Stimulated activated CD8-positive, alpha-beta memory T cell treated with anti-CD3 and anti-CD28 coated beads, Interleukin-15, amount 100 ng/mL, for 4 hours (primary cell): ENCODE measurements at places on chromosomes 2 and 18.

GRCh38 chr2:41896186-41896846, 151.5 kb upstream of the PKDCC start:
- DNase-seq, result no peak

DNA sequence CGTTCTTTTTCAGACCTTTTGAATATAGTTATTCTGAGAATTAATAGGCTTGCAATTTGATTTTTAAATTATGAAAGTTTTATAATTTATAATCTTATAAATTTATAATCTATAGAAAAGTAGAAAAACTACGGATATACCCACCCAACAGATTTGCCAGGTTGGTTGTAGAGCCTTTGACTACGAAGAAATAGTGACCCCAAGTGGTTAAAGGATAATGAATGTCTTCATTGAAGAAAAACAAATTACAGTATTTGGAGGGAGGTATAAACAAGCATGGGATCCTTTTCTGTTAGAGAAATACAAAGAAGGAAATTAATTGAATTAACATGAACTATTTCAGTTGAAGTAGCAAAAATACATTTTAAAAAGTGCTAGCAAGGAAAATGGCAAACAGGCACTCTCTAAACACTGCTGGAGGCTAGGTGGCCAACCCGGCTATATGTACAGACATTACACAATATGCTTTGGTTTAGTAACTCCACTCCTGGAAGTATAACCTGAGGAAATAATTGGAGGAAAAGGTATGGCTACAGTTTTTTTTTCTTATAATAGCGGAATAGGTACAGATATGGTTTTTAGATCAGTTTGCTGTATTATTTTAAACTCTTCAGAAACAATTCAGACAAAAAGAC, 110.9 kb downstream of the MIB1 start:
- DNase-seq, result no peak

DNA sequence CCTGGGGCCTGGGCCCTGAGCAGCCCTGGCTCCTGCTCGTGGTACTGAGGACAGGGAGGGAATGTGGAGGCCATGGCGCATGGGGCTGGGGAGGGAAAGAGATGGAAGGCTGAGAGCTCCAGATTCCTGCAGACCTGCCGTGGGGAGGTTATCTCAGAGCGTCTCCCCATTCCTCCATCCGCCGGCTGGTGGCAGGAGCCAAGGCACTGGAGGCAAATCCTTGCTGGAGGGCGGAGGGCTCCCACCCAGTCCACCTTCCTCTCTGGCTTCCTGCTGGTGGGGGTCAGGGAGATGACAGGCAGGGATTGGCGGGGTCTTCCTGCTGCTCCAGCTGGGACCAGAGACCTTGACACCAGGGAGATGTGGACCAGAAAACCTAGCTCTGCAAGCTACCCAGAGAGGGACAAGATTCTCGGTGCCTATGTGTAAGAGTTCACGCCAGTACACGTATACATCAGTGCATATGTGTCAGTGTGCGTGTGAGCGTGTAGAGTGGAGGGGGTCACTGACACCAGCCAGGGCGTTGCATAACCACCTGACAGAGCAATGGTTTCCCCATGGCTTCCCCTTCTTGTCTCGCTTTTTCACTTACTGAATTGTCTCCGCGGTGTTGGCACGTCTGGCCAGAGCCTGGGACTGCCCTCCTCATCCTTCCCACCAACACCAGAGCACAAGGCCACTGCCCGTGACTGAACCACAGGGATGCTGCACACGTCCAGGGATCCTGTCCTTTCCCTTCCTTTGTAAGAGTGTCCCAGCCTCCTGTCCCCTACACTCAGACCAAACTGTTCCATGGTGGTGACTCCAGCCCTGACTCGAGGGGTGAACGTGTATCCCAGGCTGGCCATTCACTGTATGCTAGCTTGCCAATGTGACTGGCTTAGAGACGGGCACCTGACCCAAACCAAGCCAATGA, 15.8 kb upstream of the SEMA4C start:
- no peak for DNase-seq

DNA sequence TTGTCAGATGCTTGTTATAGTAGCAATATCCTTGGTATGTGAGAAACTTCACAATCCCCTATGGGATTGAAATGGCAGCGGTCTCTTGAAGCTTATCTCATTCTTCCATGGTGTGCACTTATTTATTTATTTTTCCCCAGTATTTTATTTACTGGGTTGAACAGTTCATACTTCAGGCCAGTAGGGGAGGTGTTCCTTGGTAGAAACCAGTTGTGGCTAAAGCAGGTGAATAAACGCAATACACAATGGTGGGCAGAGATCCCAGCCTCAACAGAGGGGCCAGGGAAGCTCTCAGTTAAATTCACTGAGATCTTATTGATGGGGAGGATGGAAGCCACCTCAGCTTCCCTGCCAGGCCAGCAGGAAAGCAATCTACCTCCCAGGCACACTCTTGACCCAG, 93.7 kb upstream of the SRD5A2 start:
- no peak for DNase-seq

GRCh38 chr2:171957061-171957460, 34.8 kb downstream of the HAT1 start:
- DNase-seq, result no peak

GRCh38 chr18:62697636-62698035, 17.7 kb upstream of the PHLPP1 start:
- no peak for DNase-seq

GRCh38 chr2:23427350-23427749, 42.4 kb downstream of the KLHL29 start:
- no peak for DNase-seq

DNA sequence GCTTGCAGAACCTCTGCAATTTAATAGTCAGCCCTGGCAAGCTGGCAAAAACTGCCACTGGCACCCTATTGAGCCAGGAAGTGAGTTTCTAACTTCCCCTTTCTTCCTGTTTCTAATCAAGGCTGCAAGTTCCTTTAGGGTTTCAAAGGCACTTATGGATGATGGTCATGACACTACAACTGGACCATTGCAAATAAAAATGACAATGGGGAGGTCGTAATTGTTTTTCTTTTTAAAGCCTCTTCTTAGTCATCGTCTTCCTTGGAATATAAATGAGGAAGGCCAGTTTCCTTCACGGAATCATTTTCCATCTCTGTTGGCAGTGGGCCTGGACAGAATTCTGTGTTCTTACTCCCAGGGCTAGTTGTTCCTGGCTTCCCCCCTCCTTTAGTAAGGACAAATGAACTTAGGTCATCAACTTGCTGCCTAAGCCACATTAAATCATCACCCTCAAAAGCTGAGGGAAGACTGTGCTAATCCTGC, 35.8 kb downstream of the SH3RF3 start:
- no peak for DNase-seq

GRCh38 chr2:185074156-185074555, 475.8 kb downstream of the ZNF804A start:
- DNase-seq, result no peak

GRCh38 chr2:50785816-50786215, 246.1 kb downstream of the NRXN1 start:
- no peak for DNase-seq

DNA sequence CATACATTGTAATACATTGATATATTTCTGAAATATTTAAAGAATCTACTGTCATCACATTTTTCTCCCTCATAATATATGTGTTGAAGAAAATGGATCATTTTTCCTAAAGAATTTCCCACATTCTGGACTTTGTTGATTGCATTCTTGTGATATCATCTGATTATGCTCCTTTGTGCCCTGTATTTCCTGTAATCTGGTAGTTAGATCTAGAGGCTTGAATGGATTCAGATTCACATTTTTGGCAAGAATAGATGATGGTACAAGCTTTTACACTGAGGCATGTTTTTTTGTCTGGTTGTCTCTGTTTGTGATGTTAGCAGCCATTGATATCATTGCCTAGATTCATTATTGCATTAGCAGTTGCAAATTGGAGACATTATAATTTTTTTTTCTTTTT, 13.4 kb downstream of the UBXN2A start:
- DNase-seq, result no peak

DNA sequence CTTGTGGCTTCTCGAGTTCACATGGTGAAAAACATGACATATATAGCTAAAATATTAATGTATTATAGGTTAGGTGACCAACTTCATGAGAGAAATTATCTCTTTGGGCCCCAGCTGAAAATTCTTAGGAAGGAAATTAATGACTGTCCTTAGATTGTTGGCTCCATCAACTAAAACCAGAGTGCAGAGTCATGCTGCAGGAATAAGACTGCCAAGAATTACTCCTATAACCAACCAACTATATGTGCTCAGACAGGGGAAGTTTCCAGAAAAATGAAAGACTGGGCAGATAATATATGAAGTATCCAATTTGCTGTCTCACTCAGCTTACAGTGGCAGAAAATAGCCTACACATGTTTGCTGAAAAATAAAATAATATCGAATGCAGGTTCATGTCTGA, 71.0 kb upstream of the TMEFF2 start:
- DNase-seq, result no peak

GRCh38 chr2:177598326-177599138, 206.0 kb downstream of the AGPS start:
- DNase-seq, result no peak

GRCh38 chr18:37451239-37451825, 114.3 kb downstream of the CELF4 start:
- DNase-seq, result no peak

DNA sequence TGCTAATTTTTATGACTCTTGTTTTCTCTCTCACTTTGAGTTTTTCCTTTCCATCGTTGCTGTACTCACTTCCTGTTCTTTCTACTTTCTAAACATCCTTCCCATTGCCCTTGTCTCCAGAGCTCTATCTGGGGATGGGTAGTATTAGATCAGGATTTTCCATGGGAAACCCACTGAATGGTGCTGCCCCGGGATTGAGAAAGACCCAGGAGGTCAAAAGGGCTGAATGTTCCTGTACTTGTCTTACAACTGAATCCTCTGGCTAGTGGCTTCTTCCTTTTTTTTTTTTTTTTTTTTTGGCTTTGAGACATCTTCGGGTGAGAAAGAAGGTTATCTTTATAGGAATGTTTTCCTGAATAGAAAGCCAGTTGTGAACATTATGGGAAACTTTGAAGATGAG, 364.8 kb upstream of the SLC14A2 start:
- DNase-seq, result no peak

GRCh38 chr2:134441153-134441863, 187.4 kb downstream of the MGAT5 start:
- DNase-seq, result no peak

DNA sequence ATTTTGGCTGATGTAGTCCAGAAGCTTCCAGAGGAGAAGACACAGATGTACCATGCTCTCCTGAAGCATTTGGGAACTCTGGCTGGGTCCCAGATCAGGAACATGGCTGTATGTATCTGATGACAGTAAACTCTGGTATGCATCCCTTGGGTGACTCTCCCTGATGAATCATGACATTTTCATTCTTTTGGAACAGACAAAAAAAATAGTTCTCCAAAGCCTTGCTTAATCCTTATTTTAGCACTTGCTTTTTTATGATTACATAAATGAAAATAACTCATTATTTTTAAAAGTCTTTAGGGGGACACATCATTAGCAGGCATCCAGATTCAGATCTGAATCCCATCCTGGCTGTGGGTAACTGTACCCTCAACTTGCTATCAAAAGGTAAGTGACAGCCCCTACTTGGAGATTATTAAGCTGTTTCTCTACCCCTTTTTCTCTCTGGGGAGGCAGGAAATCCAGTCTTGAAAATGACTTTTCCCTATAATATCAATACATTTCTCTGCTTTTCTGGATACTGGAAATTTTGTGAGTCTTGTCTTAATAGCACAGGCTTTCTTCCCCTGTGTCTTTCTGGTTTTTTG, 23.3 kb downstream of the AOX1 start:
- DNase-seq, result no peak

- DNase-seq, result no peak
Observed at GRCh38 chr2:214545898-214546542, 135.2 kb downstream of the VWC2L start.

DNA sequence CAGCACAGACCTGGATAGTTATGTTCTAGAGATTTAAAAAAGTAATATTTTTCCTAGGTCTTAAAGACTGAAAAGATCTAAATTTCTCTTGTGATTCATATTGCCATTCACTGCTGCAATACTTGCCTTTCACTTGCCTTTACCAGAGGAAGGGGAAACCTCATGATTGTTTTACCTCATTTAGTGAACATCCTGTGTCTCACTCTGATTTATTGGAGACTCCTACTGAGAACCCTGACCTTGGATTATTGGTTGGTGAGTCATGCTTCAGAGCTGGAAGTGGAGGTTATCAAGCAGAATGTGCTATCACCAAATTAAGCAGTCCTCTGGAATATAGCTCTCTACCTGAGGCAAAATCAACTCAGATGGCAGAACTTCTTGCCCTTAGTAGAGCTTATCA, 500.5 kb downstream of the TSN start:
- no peak for DNase-seq

GRCh38 chr2:171389780-171390179, 44.0 kb downstream of the METTL8 start:
- DNase-seq, result no peak

DNA sequence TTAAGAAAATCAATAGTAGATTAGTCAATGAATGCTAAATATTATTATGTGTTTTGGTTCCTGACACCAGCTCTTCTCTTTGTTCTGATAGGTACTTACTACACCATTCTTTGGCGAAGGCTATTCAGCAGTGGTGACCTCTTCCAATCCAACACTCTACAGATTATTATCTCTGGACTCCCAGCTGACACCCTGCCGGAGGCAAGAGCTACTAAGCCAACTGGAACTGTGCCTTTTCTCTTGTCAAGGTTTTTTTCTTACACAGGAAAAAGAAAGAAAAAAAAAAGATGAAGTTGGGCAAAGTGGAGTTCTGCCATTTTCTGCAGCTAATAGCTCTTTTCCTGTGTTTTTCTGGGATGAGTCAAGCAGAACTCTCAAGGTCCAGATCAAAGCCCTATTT, 11.7 kb downstream of the CDH7 start:
- DNase-seq, result no peak

DNA sequence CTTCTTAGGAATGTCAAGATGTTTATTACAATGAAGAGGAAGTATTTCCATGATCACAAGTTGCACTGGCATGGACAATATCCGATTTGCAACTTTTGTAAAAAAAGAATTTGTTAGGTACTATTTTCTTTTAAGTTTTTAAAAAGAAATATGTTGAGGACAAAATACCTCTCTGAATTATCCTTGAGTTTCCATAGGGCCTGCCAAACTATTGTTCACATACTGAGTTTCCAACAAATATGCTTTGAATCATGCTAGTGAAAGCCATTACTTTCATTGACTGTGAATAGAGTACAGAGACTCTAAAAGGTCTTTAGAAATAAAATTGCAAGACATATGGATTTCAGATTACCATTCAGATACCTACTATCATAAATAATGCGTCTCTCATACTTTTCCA, 566.1 kb downstream of the TMEM182 start:
- DNase-seq, result no peak

- no peak for DNase-seq
Observed at GRCh38 chr2:102660070-102660469, 40.7 kb downstream of the SLC9A2 start.
